Stimulated activated CD4-positive, alpha-beta T cell treated with anti-CD3 and anti-CD28 coated beads, TNF-alpha, amount 100 ng/mL, for 4 hours (primary cell): ENCODE measurements at places on chromosomes 12 and 14.

- no peak for DNase-seq
These were observed 7.6 kb downstream of the COQ10A start for GRCh38 chr12:56274299-56274698.

- DNase-seq: no peak
These were observed 1.9 kb upstream of the ITGB7 start for GRCh38 chr12:53208877-53209463.

GRCh38 chr12:60398547-60398946 lies 802.7 kb downstream of the SLC16A7 start:
- no peak for DNase-seq

DNA sequence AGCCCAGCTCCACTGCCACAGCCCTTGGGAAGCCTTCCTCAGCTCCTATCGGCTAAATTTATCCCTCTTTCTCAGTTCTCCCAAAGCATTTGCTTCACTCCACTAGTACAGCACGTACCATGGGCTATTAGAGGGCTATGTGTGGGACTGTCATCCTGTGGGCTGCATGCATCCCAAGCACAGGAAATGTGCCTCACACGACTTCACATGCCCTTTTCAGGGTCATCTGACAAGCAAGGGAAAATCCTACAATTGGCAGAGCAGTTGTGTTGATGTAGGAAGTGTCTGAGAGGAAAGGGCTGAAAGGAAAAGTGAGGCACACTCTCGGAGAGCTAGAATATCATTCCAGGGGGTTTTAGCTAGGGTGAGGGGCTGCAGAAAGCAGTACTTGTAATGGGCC lies 47.6 kb downstream of the NINJ2 start:
- DNase-seq: no peak

- DNase-seq: no peak
These were observed 14.0 kb upstream of the NDUFA12 start for GRCh38 chr12:95017482-95017881.

DNA sequence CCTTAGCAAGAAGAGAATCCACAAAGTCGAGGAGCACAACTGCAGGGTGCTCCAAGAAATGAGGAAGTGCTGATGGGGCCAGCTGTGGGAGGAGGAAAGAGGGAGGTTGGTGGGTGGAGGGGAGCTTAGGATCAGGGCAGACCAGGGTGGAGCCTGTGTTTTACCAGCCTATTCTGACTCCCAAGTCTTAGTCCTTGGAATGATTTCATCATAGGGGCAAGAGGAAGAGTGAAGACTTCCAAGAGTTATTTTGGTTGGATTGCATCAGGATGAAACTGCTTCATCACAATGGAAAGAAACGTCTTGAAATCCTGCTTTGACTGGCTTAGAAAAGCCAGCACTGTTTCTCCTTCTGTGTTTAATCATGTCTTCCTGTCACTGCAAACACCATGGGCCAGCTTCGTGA lies 194.0 kb downstream of the DPF3 start:
- no peak for DNase-seq

DNA sequence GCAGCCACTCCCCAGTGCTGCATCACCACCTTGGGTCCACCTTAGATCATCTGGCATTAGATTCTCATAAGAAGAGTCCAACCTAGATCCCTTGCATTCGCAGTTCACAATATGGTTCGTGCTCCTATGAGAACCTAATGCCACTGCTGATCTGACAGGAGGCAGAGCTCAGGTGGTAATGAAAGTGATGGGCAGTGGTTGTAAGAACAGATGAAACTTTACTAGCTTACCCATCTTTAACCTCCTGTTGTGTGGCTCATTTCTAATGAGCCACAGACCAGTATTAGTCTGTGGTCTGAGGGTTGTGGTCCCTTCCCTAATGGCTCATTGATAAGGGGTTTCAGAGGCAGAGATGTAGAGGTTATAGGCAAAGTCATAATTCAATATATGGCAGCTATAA lies 615.9 kb upstream of the MIS18BP1 start:
- DNase-seq: no peak
